HS-5 (cell line): ENCODE measurements at places on chromosomes 5 and 9.
A peak's percentile ranks its signal among the peaks of the same experiment; 100 is the strongest.

DNA sequence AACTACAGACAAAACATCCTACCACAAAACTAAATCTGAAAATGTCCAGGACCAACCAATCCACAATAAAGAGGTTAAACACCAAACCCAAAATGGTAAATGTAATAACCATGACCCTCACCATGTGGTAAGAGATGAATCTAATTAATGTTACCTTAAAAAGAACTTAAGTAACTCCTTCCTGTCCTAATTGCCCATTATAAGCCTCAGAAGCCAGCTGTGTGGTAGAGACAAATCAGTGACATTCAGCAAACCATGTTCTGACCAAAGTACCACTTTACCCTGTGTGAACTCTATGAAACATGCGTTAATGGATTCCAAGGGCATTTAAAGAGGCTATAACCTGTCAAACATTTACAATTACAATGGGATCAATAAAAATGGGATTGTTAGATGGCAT, 25.0 kb downstream of the LPAR1 start:
- DNase-seq: no peak

DNA sequence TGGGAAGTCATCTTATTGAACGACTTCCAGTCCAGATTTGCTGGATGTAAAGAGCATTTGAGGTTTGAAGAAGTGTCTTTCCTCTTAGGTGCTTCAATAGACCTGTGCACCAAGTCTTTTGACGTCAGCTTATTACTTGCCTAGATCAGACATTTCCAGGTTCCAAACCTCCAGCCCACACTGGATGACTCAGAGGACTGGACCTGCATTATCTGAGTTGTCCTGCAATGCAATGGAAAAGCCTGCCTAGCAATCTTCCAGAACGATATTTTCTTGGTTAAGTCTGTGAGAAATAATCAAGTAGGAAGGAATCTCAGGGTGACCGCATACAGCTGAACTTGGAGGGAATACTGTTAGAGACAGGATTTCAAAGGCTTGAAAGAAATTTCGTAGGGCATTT, 147.2 kb upstream of the MOCS2 start:
- DNase-seq: no peak

GRCh38 chr9:38445154-38446043, 21.1 kb upstream of the IGFBPL1 start:
- no peak for DNase-seq

DNA sequence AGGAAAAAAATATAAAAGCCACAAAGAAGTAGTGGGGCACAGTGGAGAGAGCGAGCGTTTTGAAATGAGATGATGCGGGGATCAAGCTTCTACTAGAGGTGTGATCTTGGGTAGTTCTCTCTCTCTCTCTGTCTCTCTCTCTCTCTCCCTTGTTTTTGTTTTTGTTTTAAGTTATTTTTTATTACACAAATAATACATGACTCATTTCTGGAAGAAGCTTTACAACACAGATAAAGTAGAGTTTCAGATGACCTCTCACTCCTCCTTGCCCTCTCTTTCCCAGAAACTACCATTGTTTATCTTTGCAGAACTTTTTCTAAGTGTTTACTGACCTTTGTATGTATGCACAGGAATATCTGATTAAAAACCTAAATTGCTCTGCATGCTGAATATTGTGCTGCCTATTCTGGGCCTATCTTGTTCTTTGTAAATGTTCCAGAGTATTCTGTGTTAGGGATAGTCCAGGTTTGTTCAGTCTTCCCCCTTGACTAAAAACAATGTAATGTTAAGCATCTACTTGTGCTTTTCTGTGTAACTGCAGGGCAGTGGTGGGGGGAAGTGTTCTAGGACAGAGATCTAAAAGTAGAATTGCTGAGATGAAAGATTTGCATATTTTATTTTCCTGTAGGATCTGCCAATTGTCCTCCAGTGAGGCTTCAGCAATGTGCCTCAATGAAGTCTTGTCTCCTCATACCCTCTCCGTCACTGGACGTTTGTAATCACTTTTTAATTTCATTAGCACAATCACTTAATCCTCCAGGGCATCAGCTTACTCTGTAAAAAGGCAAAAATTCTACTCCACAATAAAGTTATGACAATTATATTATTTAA, 52.0 kb downstream of the FYB1 start:
- no peak for DNase-seq

- DNase-seq: no peak
Measured at GRCh38 chr5:159353661-159354252, 23.5 kb upstream of the IL12B start.

DNA sequence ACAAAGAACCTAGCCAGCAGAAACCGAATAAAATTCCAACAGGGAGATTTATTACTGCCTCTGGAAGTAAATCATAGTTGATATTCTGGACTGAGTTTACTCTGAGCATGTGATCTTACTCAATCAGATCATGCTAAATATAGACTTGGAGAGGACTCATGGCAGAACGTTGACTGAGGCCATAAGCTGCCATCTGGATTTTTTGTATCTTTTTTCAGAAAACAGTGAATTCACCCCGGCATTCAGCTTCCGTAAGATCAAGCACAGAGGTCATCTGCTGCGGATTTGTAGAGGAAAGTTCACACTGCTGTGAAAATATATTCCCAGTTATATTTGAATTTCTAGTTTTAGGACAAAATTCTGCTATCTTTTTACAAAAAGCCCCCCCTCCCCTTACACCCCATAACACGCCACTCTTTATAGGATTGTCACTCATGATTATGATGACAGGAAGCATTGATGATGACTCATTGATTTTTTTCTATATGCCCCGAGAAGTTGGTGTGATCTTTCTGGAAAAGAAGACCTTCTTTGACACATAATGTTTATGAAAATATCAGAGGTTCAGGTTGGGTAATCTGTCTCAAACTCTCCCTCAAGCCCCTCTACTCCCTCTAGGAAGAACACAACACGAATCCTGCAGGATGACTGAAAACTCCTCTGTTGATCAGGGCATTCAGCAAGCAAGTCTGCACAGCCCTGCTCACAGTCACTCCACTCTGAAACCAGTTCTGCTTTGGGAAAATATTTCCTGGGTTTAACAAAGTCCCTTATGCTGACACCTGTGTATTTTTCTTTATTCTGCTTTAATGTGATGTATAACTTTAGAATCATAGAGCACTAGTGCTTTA, 70.8 kb downstream of the NXNL2 start:
- no peak for DNase-seq

DNA sequence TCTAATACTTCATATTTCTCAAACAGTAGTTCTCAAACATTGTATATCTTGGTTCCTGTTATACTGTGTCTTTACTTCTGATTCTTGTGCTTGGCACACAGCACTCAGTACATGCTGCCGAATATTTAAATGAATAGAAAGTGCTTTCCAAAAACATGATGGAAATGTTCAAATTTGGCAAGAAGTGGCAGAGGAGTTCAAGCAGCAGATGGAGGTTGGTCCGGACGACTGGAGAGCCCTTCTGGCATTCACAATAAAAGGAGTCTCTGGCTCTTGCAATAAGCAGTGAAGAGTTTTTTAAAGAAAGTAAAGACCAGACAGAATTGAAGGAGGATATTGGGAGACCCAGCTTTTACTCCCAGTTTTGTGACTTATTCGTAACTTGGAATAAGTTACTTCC, 36.3 kb downstream of the TSTD2 start:
- no peak for DNase-seq

DNA sequence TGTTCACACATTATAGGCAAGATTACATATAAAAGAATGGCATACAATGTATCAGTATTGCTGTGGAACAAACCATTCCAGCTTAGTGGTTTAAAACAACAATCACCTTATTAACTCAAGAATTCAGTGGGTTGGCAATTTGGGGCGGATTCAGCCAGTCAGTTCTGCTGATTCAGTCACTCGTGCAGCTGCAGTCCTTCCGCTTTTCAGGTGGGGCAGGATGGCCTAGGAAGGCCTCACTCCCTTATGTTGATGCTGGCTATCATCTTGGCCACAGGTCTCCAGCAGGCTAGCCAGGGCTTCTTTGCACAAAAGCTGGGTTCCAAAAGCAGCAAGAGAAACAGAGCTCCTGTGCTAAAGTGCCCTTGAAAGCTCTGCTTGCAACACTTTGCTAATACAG, 150.6 kb downstream of the MCTP1 start:
- DNase-seq: no peak

DNA sequence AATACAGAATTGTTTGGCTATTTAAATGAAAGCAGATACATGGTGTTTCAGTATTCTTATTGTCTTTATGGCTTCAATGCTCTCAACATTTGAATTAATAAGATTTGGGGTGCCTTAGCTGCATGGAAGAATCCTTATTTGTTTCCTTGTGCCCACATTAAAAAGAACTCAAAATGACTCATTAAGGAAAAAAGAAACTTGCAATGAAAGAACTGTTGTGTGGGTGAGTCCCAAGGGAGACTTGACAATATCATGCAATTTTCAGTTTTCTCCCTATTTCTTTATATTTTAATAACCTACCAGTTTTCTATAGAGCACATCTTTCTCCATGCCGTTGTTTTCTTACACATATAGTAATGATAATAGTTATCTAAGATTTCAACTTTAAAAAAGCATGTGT, 404.0 kb downstream of the PDE4D start:
- DNase-seq: no peak

DNA sequence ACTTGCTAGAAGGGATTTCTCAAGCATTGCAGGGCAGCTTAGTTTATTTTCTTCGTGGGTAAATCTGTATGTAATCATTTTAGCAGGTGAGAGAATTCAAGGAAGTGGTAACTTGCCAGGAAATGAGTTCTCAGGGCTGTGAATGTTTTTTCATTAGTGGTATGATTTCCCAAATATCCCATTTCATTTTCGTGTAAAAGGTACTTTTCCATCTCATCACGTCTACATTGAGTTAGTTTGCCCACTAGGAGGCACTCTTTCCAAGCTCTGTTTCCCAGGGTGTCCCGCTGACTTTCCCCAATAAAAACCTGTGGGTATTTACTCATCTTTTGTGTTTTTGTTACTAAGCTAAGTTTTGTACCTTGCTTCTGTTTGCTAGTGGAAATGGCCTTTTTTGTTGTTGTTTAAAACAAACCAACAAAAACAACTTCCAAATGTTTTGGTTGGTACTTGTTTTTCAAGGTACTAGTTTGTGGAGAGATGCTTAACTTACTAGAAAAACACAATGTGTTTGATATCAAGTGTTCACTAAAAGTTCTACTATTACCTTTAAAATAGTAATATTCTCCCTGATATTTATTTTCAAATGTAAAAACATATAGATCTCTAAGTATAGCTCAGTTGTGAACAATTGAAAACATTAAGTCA, 373.6 kb downstream of the ADGRV1 start:
- peak; percentile 25 for DNase-seq

DNA sequence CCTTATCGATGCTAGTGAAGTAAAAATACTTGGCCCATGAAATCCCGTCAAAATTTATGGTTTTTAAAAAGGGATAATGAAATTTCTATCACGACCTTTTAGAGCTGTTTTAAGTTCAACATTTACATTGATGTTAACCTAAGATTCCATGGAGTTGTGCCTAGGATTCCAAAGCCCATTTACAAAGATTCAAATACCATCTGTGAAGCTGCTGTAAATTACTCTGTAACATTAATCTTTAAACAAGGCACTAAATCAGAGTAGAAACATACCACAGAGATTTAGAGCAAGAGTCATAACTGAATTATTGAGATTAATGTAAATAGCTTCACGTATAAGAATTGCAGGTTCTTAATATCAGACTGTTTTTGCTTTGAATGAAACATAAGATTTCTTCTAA, 17.7 kb downstream of the POU5F2 start:
- no peak for DNase-seq

DNA sequence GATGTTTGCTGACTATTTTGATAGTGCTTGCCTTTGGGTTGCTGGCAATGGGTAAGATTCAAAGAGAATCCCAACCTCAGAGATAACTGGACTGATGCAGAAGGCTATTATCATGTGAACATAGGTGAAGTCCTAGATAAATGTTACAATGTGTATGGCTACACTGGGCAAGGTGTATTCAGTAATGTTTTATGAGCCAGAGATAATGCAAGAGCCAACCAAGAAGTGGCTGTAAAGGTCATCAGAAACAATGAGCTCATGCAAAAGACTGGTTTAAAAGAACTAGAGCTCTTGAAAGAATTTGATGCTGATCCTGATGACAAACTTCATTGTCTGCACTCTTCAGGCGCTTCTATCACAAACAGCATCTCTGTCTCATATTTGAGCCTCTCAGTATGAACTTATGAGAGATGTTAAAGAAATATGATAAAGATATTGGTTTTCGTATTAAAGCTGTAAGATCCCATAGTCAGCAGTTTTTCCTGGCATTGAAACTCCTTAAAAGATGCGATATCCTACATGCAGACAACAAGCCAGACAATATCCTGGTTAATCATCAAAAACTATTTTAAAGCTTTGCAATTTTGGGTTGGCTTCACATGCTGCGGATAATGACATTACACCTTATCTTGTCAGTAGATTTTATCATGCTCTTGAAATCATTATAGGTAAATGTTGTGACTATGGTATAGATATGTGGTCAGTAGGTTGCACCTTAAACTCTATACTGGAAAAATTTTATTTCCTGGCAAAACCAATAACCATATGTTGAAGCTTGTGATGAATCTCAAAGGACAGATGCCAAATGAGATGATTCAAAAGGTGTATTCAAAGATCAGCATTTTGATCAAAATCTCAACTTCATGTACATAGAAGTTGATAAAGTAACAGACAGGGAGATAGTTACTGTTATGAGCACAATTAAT, 41.9 kb upstream of the TNFSF15 start:
- no peak for DNase-seq

DNA sequence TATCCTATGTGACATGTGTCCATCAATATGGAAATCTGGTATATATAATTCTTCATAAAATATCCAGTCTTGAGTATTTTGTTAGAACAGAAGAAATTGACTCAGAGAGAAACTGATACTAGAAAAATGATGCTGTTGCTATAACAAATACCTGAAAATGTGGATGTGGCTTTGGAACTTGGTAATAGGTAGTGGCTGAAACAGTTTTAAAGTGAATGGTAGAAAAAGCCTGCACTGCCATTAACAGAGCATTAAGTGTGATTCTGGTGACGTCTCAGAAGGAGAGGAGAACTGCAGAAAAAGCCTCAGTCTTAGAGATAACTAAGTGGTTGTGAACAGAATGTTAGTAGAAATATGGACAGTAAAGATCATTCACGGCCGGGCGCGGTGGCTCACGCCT, 634.9 kb upstream of the ZNF608 start:
- no peak for DNase-seq

GRCh38 chr5:33526755-33527154, 86.0 kb downstream of the TARS1 start:
- DNase-seq: no peak

DNA sequence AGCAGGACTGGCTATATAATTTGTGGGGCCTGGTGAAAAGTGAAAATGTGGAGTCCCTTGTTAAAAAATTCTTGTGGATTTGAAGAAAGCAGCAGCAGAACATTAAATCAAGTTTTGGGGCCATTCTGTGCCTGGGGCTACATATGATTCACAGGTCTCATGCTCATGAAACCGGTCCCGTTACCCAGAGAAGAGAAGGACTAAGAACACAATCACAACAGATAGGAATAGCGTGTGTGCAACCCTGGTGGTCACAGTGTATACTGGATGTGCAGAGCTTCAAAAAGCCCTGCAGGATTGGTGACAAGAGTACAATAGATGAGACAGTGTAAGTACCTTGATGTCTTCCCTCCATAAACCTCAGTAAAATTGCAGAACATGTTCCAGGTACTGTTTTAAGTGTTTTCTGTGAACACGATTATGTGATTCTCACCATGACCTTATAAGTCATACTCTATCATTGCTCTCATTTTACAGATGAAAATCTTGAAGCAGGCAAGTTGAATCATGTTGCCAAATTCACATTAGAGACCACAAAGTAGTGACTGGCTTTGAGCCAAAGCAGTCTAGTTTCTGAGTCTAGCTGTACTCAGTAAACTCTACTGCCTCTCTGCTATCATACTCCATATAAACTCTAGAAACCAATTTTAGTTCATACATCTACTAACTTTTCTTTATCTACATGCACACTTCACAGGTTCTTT, 636.5 kb downstream of the TAF11L14 start:
- DNase-seq: no peak

GRCh38 chr9:91177661-91178280, 183.9 kb downstream of the AUH start:
- no peak for DNase-seq
